ENCODE measurements at places on chromosomes 7 and 10.

DNA sequence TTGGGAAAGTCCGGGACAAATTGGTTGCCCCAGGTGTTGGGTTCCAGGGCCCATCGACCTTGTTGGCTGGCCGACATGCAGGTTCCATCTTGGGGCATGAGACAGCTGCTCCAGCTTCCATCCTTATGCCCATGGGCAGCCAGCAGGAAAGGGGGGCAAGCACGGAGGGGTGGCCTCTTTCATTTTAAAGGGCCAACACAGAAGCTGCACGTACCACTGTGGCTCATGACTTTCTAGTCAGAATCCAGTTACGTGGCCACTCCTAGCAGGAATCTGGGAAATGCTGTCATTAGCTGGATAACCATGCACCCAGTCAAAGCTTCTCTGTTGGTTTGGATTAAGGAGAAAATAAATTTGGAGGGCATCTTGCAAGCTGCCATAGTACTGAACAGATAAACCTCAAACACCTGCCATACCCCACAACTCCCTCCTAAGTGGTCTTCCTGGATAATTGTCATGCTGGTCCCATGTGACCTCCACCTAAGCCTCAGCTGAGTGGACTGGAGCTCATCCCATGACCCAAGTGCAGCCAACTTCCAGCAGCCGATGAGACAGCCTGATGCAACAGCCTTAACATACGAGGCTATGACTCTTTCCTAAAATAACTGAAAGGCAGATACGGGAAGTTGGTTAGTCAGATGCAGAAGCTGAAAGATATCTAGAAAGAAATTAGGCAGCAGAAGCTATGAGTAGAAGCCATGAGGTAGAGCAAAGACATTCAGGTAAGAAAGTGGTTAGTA is 21.4 kb upstream of the GSDME start:
- DNase-seq = no peak

DNA sequence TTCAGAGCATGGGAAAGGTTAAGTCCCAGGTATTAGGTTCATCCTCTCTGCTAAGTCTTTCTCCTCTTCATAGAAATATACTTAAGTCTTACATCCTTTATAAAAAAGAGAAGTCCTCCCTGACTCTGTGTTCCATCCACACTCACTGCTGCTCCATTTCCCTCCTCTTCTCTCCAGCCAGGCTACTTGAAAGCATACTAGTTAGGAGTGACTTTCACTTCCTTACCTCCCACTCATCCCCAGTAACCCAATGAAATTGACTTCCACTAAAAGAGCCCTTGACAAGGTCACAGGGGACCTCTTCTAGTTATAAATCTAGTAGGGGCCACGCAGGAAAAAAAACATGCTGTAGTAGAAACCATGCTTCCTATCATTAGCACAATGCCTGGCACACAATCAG is 133.1 kb upstream of the AGK start:
- DNase-seq = no peak

GRCh38 chr7:46990761-46991160 is 591.1 kb downstream of the TNS3 start:
- no peak for DNase-seq

DNA sequence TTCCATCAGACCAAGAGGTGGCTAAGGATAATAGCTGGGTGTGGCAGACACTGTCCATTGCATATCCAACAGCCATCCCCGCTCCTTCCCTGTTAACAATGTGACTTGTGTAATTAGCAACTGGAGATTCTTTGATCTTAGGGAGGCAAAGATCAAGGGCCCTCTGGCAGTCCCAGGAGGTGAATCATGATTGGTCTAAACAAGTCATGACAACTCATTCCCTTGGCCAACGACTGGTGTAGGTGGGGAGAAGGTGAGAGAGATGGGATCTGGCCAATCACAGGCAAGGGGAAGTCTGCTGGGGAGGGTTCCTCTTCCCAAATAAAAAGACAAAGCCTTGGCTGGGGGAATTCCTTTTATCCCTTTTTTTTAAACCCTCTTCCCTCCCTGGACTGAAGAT is 46.2 kb upstream of the COMTD1 start:
- no peak for DNase-seq

GRCh38 chr7:23135755-23136154 is 30.2 kb downstream of the KLHL7 start:
- no peak for DNase-seq

- no peak for DNase-seq
Observed at GRCh38 chr10:48639632-48640031, 34.8 kb upstream of the ARHGAP22 start.

DNA sequence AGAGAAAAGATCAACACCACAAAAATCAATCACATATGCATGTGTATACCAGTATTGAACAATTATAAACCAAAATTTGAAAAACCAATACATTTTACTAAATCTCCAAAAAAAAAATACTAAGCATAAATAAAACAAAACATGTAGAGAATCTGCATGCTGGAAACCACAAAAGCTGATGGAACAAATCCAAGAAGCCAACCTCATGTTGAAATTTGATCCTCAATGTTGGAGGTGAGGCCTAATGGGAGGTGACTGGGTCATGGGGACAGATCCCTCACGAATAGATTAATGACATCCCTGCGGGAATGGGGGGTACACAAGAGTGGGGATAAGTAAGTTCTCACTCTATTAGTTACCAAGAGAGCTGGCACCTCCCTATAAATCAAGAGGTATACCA is 82.5 kb downstream of the OAT start:
- no peak for DNase-seq

All from stimulated activated CD4-positive, alpha-beta T cell treated with anti-CD3 and anti-CD28 coated beads, Interleukin-4, amount 100 ng/mL, for 24 hours (primary cell).